Prostate gland (tissue), 2 donors: ENCODE measurements at places on chromosomes 11 and 22. TPM values are rescaled to one million over a fixed set of nuclear protein-coding genes. Genes with fewer than 3 reads are reported as not detected.

GRCh38 chr11:65425105-65425970 lies 2.7 kb downstream of the NEAT1 start:
- H3K27ac ChIP-seq: peak overlapping the region; percentile 100
- no peaks in the 10 kb centered on the region for H3K36me3 ChIP-seq
- no peaks in the 10 kb centered on the region for H3K27me3 ChIP-seq
- DNase-seq: no peak

GRCh38 chr11:95592471-95592870 lies 197.1 kb downstream of the FAM76B start:
- H3K36me3 ChIP-seq: no peaks in the 10 kb centered on the region
- no peaks in the 10 kb centered on the region for H3K27me3 ChIP-seq
- DNase-seq: no peak
- no peak overlapping the region for H3K27ac ChIP-seq
- no peaks in the 10 kb centered on the region for H3K4me1 ChIP-seq
- H3K4me3 ChIP-seq: no peak overlapping the region

- H3K27me3 ChIP-seq: no peaks in the 10 kb centered on the region
- no peaks in the 10 kb centered on the region for H3K4me1 ChIP-seq
- no peaks in the 10 kb centered on the region for H3K36me3 ChIP-seq
- no peak overlapping the region for H3K27ac ChIP-seq
- no peak overlapping the region for H3K4me3 ChIP-seq
These were observed 18.5 kb downstream of the KRTAP5-5 start for GRCh38 chr11:1647901-1648652.

GRCh38 chr11:3220101-3220500 lies 1.5 kb upstream of the MRGPRG start:
- no peak overlapping the region for H3K4me3 ChIP-seq
- H3K36me3 ChIP-seq: no peaks in the 10 kb centered on the region
- no peaks in the 10 kb centered on the region for H3K4me1 ChIP-seq
- H3K27ac ChIP-seq: no peak overlapping the region
- no peak for DNase-seq

DNA sequence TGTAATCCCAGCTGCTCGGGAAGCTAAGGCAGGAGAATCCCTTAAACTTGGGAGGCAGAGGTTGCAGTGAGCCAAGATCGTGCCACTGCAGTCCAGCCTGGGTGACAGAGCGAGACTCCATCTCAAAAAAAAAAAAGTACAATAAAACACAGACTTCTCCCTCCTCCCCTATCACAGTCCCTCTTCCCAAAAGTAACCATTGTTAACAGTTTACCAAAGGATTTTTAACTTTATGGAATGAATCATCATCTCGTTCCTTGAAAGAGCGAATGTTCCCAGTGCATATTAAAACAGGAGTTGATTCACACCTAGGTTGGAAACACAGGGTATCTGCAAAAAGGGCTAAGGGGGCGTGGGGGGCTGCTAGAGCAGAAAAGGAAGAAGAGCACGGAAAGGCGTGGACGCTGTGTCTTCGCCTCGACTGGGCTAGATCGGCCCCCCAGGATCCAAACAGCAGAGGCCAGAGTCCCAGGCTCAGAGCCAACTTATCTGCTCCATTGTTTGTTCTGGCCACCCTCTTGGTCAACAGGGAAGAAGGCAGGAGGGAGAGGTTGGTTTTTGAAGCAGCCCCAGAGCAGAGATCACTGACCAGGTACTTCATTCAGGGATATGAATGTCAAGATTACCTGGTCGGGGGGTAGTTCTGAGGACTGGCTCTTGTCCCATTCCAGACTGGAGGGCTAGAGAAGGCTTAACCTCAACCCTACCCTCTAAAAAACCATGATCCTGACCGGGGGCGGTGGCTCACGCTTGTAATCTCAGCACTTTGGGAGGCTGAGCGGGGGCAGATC lies 2.1 kb upstream of the AHNAK start:
- peaks cover 37% of the 10 kb centered on the region for H3K4me1 ChIP-seq
- peak overlapping the region; percentile 99 for H3K27ac ChIP-seq
- H3K36me3 ChIP-seq: no peaks in the 10 kb centered on the region
- DNase-seq: peak; percentile 83
- H3K27me3 ChIP-seq: no peaks in the 10 kb centered on the region
- no peak overlapping the region for H3K4me3 ChIP-seq

- DNase-seq: peak; percentile 40
- no peaks in the 10 kb centered on the region for H3K36me3 ChIP-seq
- peak overlapping the region; percentile 97 for H3K27ac ChIP-seq
These were observed 432 bp downstream of the TNKS1BP1 start for GRCh38 chr11:57324154-57324885.

DNA sequence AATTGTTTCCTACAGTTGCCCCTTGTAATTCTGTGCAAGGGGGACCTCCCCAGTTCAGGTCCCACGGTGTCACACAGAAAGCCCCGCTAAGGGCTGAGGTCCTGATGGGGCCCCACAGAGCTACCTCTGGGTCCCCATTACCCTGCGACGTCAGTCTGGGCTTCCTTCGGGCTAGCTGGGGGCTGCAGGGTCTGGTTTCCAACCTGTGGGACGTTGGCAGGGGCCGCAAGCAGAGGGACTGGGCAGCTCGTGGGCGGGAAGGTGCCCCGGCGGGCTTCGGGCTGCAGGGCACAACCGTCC lies 698 bp downstream of the SLC37A4 start:
- H3K4me1 ChIP-seq: peaks cover 17% of the 10 kb centered on the region
- H3K27ac ChIP-seq: peak overlapping the region; percentile 93
- H3K36me3 ChIP-seq: no peaks in the 10 kb centered on the region
- no peaks in the 10 kb centered on the region for H3K27me3 ChIP-seq

- no peak for DNase-seq
- no peaks in the 10 kb centered on the region for H3K27me3 ChIP-seq
- peaks cover 3% of the 10 kb centered on the region for H3K4me1 ChIP-seq
- no peak overlapping the region for H3K27ac ChIP-seq
- H3K36me3 ChIP-seq: no peaks in the 10 kb centered on the region
These were observed 10.8 kb upstream of the IFITM3 start for GRCh38 chr11:331358-332060.

DNA sequence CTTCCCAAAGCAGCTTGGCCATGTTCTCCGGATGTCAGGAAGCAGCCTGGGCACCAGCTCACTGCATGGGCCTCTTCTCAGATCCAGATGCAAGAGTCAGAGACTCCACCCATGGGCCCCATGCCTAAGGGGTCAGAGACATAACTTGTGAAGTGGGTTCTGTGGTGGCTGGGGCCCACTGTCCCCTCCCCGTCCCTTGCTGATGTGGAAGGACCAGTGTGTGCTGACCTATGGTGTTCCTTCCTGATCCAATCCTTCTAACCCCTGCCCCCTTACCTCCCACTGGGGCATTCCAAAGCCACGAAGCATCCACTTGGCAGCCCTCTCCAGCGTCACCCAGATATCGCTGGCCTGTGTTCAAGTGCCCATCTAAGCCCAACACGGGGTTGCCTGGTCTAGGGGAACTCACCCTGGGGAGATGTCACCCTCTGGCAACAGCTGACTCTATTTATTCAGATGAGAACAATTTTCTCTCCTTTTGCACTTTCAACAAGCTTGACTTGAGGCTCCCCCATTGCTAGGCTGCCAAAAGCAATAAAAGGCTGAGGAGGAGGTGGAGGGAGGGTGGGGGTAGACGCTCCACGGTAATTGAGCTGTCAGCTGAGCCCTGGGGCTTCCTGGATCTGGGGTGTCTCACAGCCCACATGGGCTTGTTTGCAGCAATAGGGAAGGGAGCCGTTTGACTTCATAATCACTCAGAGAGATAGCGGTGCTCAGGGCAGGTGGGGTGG lies 158.5 kb downstream of the ADAMTS15 start:
- H3K4me1 ChIP-seq: no peaks in the 10 kb centered on the region
- no peaks in the 10 kb centered on the region for H3K36me3 ChIP-seq
- no peak overlapping the region for H3K4me3 ChIP-seq

DNA sequence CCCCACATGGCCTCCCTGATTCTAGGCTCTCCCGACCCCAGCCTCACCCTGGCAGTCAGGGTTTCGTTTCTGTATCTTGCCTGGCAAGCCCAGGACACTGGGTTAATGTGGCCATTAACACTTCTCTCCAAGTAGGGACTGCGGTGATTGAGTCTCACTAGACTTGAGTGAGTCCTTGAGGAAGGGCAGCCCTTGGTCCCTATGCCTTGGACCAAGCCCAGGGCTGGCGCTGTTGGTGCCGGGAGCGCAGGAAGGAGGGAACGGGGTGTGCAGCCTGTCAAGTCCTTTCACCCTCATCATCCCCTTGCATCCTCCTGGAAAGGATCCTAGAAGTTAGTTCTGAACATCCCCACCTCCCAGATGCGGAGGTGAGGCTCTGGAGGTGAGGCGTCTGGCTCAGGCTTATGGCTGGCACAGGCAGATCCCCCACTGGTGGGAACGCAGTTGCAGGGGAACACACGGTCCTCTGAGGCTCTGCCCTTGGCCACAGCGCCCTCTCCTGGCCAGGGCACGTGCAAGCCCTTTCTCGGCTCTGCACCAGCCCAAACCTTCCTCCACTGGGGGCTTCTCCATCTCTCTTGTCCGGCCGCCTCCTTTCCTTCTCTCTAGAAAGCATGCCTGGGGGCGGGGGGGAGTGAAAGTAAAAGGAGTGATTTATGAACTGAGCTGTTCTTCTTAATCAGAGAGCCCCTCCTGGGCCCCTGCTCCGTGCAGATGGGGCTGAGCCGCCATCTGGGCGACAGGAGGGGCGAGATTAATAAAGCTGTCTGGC lies 56.7 kb downstream of the TP53I11 start:
- H3K4me1 ChIP-seq: no peaks in the 10 kb centered on the region
- no peak overlapping the region for H3K4me3 ChIP-seq
- H3K27ac ChIP-seq: peak overlapping the region; percentile 24
- DNase-seq: peak; percentile 30

GRCh38 chr11:44711113-44711786 lies 15.5 kb upstream of the TSPAN18 start:
- H3K4me1 ChIP-seq: no peaks in the 10 kb centered on the region
- H3K27ac ChIP-seq: no peak overlapping the region
- H3K36me3 ChIP-seq: no peaks in the 10 kb centered on the region
- DNase-seq: no peak
- H3K4me3 ChIP-seq: no peak overlapping the region

GRCh38 chr11:107040433-107041087 lies 22.3 kb upstream of the GUCY1A2 start:
- H3K36me3 ChIP-seq: no peaks in the 10 kb centered on the region
- H3K4me3 ChIP-seq: no peak overlapping the region
- H3K27me3 ChIP-seq: no peaks in the 10 kb centered on the region
- H3K27ac ChIP-seq: no peak overlapping the region
- DNase-seq: no peak
- H3K4me1 ChIP-seq: no peaks in the 10 kb centered on the region

GRCh38 chr11:118147502-118147901 lies 5.1 kb downstream of the SCN4B start:
- H3K27me3 ChIP-seq: no peaks in the 10 kb centered on the region
- H3K4me1 ChIP-seq: peaks cover 8% of the 10 kb centered on the region
- no peak overlapping the region for H3K4me3 ChIP-seq
- H3K36me3 ChIP-seq: no peaks in the 10 kb centered on the region
- H3K27ac ChIP-seq: no peak overlapping the region

- peaks cover 10% of the 10 kb centered on the region for H3K4me1 ChIP-seq
- peaks cover 14% of the 10 kb centered on the region for H3K36me3 ChIP-seq
- DNase-seq: no peak
These were observed 2.0 kb downstream of the SF3A1 start for GRCh38 chr22:30354644-30355043.

GRCh38 chr22:48714231-48714630 lies 1113.4 kb downstream of the BRD1 start:
- H3K4me3 ChIP-seq: no peak overlapping the region
- H3K27me3 ChIP-seq: no peaks in the 10 kb centered on the region
- no peaks in the 10 kb centered on the region for H3K4me1 ChIP-seq
- H3K27ac ChIP-seq: no peak overlapping the region
- DNase-seq: no peak

DNA sequence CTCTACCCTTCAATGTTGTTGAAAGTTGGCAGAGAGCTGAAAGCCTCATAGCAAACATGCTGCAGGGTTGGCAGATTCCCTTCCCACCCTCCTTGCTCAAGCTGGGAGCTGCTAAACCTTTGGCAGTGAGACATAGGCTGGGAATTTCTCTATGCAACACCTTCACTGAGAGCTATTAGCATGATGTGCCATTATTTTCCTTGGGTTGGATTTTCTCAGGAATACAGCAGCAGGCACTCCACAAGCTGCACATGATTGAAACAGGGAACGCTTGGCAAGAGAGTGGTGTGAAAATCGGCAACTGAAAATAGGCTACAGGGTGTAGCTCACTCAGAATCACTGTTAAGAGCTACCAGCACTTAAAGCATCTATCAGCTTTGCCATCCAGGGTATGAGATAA lies 9.6 kb upstream of the ALKBH3 start:
- H3K36me3 ChIP-seq: no peaks in the 10 kb centered on the region

- no peaks in the 10 kb centered on the region for H3K27me3 ChIP-seq
- no peak overlapping the region for H3K27ac ChIP-seq
- no peak for DNase-seq
These were observed 18.9 kb upstream of the MOB2 start for GRCh38 chr11:1505480-1505879.

DNA sequence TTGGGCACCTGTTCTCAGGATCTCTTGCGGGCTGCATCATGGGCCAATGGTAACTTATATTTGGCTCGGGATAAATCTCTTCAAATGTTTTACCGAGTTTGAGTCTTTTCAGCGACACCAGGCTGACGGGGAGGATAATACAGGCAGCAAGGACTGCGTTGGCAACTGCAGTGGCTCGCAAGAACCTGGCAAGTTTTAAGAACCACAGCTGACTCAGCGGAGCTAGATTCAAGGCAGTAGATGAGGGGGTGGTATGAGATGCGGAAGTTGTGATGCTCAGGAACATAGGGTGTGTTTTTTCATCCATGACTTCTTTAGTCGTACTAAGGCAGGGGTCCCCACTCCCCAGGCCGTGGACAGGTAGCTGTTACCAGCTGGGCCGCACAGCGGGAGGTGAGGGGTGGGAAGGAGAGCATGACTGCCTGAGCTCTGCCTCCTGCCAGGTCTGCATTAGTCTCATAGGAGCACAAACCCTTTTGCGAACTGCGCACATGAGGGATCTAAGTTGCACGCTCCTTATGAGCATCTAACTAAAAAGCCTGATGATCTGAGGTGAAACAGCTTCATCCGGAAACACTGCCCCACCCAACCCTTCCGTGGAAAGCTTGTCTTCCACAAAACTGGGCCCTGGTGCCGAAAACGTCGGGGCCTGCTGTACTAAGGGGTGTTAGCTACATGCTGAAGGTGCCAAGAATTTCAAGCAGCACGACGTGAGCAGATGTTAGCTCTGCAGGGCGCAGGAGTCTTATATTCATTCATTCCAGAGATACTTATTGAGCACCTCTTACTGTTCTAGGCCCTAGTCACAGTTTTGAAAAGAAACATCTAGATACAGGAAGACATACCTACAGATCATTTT lies 6.4 kb upstream of the JAM3 start:
- H3K36me3 ChIP-seq: no peaks in the 10 kb centered on the region
- H3K27ac ChIP-seq: no peak overlapping the region
- H3K27me3 ChIP-seq: no peaks in the 10 kb centered on the region
- H3K4me3 ChIP-seq: no peak overlapping the region
- no peaks in the 10 kb centered on the region for H3K4me1 ChIP-seq

The HEPN1 gene
- not detected for total RNA-seq

The PPFIBP2 gene
- 76.3 TPM for total RNA-seq

The F2 gene
- total RNA-seq: 1.8 TPM

The RFPL1 gene
- total RNA-seq: 1.7 TPM

The BARX2 gene
- total RNA-seq: 5.7 TPM

The SIDT2 gene
- total RNA-seq: 69.5 TPM

The MMP27 gene
- total RNA-seq: not detected

The OR5M3 gene
- not detected for total RNA-seq

The MS4A4A gene
- 2.1 TPM for total RNA-seq

The ALDH3B1 gene
- 7.2 TPM for total RNA-seq

The ELFN2 gene
- total RNA-seq: 4.3 TPM

The SYCE3 gene
- 10.2 TPM for total RNA-seq

The OR51I1 gene
- 1.1 TPM for total RNA-seq

The USP2 gene
- total RNA-seq: 10.8 TPM
